ENCODE measurements at places on chromosomes 3 and 15. TPM values are rescaled to one million over a fixed set of nuclear protein-coding genes. Genes with fewer than 3 reads are reported as not detected.
A peak's percentile ranks its signal among the peaks of the same experiment; 100 is the strongest.

- no peak for DNase-seq
Observed at GRCh38 chr3:73621388-73621787, 3.4 kb downstream of the PDZRN3 start.

DNA sequence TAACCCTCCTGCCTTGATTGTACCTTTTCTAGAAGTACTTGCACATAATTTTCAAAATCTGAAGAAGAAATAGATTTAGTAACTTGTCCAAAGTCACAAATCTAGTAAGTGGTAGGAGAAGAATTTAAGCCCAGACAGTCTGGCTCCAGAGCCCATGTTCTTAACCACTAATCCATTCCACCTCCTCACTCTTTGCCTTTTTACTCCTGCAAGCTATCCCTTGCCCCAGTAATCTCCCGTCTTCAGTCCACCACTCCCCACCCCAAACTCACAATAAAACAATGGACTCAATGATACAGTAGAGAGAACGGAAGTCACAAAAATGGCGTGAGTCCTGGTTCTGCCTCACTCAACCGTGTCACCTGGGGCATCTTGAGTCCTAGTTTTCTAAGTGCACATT lies 48.7 kb downstream of the SETMAR start:
- no peak for DNase-seq

DNA sequence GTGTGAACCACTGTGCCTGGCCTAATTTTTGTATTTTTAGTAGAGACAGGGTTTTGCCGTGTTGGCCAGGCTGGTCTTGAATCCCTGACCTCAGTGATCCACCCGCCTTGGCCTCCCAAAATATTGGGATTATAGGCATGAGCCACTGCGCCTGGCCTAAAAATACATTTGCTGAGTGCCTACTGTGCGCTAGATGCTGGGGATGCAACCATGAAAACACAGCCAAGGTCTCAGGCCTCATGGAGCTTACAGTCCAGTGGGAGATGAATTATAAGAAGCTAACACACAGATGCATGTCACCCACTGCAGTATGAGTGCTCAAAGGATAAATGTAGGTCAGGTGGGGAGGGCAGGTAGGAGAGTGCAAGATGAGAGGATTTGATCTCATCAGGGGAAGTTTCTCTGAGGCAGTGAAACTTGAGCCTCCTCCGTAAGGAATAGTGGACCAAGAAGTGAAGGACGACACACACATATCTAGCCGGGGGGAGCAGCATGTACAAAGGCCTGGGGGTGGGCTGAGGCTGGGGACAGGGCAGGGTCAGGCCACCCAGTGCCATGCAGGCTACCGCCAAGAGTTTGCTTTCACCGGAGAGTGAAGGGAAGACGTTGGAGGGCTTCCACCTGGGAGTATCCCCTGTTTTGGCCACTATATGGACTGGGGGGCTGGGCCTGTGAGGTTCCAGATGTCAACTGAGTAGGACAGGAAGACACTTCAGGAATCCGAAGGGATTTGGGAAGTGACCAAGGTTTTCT lies 24.3 kb downstream of the IRAK2 start:
- no peak for DNase-seq

DNA sequence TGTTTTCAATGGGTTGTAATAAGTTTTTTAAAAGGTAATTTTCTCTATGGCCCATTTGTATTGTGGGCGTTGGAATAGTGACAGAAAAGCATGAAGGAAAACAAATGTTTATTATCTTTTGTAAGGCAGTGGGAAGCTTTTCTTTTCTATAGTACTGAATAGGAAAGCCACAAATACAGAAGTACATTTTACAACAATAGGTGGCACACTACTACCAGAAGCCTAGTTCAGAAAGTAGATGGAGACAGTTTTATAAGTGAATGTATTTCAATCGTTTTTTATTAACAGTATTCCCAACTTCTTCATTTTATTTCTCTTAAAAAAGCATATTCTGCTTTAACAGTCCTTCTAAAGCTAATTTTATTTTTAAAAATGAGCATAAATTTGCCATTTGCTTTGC lies 296.7 kb downstream of the PTPRG start:
- DNase-seq = no peak

GRCh38 chr3:136075218-136075808 lies 109.8 kb downstream of the PPP2R3A start:
- DNase-seq = peak; percentile 82

DNA sequence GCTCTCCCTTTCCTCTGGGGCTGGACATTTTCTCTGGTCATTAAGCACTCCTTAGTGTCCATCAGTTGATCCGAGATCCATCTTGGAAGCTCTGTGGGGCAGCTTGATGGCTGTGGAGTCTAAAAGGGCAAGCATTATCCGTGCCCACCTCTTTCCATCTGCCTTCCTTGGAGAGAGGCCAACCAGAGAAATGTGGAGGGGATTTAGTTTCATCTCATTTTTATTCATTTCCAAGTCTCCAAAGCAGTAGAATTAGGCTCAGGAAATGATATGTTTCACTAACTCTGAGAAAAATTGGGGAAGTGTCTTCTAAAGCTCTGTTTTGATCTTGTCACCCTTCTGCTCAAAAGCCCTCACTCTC lies 95.9 kb upstream of the KLHL25 start:
- DNase-seq = no peak

GRCh38 chr3:67635806-67636205 lies 18.6 kb downstream of the SUCLG2 start:
- no peak for DNase-seq

The LRRIQ4 gene
- 0.09 TPM for total RNA-seq

The LYZL4 gene
- total RNA-seq = not detected

DNA sequence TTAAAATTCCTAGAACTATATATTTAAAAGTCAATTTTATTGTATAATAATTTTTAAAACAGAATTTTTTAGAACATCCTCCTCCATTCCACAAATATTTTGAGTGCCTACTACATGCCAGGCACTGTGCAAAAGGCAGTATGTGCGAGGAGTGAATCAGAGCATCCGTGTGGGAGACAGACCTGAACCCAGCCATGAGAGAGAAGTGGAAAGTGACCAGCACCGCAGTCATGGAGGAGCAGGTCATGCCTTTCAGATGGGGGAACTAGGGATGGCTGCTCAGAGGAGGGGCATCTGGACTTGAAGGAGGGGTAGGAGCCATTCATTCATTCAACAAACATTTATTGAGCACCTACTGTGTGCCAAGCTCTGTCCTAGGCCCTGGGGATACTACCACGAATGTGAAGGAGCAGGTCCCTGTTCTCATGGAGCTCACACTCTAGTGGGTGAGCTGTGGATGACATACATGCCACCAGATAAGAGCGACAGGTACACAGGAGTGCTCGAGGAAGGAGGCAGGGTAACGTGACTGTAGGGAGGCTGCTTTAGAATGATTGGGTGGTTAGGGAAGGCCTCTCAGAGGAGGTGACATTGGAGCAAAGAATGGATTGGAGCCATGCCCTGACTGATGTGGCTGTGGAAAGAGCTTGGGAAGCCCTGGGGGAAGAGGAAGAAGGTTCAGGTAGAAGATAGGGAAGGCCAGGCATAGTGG lies 3.1 kb upstream of the CHRNA3 start:
- DNase-seq = no peak

The TP63 gene
- total RNA-seq = 0.08 TPM

DNA sequence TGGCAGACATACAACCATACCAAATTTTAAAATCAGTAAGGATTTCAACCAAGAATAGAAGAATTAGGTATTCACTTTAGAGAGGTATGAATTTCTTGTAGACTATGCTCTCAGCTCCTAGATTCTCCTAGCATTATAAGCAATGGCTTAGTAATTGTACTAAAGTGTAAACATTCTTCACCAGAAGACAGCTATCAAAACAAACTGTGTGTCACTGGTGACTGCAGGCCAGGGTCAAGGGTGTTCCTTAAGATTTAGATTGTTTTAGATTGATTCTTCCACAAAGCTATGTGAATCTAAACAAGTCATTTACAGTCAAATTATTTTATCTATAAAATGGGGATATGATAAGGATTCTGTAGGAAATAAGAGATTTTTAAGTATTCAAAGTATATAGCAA lies 23.1 kb upstream of the GP5 start:
- no peak for DNase-seq

GRCh38 chr3:190449801-190450200 lies at the start of gene TMEM207:
TMEM207 (minus strand) TSS chr3:190449901; CDS start chr3:190449809, 92 bp downstream.
- no peak for DNase-seq

- no peak for DNase-seq
Observed at GRCh38 chr3:146133441-146133840, 27.5 kb downstream of the PLOD2 start.

- DNase-seq = peak; percentile 72
Observed at GRCh38 chr3:179148616-179149405, 654 bp downstream of the PIK3CA start.

The CLSTN2 gene
- 0.09 TPM for total RNA-seq

DNA sequence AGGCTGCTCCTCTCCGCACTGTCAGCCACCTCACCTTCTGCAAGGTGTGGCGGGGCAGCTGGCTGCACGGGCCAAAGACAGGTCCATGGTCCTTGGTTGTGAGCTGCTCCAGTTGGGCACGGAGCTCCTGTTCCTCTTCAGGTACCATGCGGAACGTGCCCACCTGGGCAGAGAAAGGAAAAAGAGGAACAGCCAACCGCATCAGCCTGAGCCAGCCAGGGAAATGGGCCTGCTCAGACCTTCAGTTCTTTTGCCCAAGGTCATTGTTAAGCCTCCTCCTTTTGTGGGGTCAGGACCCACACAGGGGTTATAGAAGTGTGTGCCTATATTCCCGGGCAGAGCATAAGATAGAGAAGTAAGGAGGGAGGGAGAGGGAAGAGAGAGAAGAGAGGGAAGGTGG lies 2.8 kb downstream of the RLBP1 start:
- DNase-seq = no peak

The FBXO40 gene
- 0.05 TPM for total RNA-seq

All from liver (tissue), 10 donors.